Psoas muscle (tissue), 8 donors: ENCODE measurements at places on chromosomes 1 and 21. TPM values are rescaled to one million over a fixed set of nuclear protein-coding genes. Genes with fewer than 3 reads are reported as not detected.

GRCh38 chr1:86775395-86775794 is 71.0 kb downstream of the SH3GLB1 start:
- no peak for DNase-seq

GRCh38 chr1:84467298-84467697 is 11.8 kb upstream of the RPF1 start:
- no peak for DNase-seq

GRCh38 chr1:8831340-8831739 is 13.9 kb upstream of the RERE start:
- no peak for DNase-seq

GRCh38 chr1:154750681-154751665 is 119.1 kb downstream of the KCNN3 start:
- DNase-seq, result no peak

DNA sequence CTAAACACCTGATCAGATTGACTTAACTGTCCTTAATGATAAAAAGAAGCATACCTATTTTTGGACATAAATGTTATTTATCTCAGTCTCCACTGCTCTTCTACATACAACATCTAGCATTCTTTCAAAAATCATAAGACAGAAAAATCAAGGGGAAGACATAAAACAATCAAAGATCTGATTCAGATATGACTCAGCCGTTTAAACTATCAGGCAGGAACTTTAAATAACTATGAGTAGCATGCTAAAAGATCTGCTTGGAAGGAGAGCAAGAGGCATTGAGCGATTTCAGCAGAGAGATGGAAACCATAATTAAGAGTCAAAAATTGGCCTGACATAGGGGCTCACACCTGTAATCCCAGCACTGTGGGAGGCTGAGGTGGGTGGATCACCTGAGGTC is 27.2 kb upstream of the SLC22A15 start:
- DNase-seq, result no peak

DNA sequence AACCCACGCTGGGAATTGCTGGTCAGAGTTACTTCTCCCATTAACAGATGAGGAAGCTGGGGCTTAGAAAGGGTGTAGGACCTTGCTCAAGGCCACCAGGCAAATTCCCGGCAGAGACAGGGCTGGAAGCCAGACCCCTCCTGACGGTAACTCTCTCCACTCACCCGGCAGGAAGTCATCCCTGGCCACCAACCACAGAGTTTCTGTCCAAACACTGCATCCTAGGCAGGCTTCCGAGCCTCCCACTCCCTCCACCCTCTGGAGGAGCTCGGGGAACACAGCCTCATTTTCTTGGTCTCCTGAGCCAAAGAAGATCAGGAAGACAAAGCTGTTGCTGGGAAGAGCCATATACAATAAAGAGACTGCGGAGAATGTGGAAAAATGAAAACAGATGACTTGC is 25.0 kb upstream of the ZNF436 start:
- peak; percentile 90 for DNase-seq

Gene RORC
- total RNA-seq, result 35.0 TPM
